ENCODE measurements at places on chromosomes 3 and 15.

DNA sequence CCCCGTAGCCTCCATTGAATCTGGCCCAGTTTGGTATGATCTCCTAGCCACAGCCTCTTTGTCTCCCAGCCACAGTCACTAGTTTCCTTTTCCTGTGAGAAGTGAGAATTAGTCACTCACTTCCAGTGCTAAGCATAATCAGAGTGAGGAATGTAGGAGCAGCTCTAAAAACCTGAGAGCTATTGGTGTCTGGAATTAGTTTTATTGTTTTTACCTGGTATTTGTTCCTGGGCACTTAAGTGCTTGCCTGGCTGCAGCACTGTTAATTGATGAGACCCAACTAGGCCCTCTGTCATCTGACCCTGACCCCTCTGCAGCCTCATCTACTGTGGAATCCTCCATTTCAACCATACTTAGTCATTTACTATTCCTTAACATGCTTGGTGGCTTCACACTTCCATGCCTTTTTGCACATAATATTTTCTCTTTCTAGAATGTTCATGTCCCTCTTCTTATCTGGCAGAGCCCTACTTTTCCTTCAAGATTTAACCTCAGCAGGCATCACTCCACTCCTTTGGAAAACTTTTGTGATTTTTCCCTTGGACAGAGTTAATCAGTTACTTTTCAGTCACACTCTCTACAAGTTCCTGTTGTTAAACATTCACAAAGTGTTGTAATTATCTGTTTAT is 48.8 kb downstream of the PDE8A start:
- no peak for DNase-seq

DNA sequence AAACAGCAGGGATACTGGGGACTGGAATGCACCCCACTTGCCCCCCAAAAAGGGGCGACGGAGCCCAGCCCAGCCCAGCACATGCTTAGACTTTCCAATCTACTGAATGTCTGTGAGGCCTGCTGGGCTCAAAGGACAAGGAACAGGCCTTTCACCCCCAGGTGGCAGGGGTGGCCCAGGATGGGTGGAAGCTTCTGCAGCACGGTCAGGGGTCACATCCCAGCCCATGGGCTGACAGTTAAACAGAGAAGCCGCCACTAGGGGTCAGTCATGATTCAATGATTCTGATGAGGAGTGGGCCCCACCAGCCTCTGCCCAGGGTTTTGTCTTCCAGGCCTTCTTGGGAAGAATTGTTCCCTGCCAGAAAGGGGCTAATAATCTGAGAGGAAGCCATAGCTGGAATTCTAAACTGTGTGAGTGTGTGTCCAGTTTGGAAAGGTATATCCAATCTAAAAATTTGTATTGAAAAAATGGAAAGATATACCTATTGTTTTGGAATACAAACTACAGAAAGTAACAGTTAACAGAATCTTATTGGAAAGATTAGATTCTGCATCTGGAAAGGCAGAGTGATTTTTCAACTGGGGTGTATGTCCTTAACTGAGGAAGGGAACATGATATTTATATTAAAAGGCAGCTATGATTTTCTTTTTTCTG is 2.2 kb downstream of the CHRNB4 start:
- DNase-seq, result peak; percentile 59

GRCh38 chr3:14775563-14775962 is 43.2 kb upstream of the FGD5 start:
- DNase-seq, result no peak

GRCh38 chr3:66567077-66567476 is 66.3 kb upstream of the LRIG1 start:
- DNase-seq, result no peak

DNA sequence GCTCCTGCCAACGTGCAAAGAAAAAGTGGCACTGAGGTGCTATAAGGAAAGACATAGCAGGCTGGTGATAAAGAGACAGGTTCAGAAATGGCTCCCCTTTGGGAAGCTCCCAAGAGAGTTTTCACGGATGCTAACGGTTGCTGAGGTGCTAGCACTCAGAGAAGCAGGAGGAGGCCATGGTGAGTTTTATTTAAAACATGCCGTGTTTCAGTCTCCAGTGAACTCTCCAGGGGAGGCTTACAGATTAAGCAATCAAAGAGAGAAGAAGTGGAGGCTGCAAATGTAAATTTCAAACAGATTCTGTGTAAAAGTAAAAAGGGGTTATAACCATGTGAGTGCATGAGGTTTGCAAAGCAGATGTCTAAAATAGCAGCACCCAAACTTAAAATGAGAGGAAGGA is 346.2 kb downstream of the NTRK3 start:
- DNase-seq, result no peak

- no peak for DNase-seq
These were observed 131.0 kb upstream of the UMPS start for GRCh38 chr3:124599147-124599765.

DNA sequence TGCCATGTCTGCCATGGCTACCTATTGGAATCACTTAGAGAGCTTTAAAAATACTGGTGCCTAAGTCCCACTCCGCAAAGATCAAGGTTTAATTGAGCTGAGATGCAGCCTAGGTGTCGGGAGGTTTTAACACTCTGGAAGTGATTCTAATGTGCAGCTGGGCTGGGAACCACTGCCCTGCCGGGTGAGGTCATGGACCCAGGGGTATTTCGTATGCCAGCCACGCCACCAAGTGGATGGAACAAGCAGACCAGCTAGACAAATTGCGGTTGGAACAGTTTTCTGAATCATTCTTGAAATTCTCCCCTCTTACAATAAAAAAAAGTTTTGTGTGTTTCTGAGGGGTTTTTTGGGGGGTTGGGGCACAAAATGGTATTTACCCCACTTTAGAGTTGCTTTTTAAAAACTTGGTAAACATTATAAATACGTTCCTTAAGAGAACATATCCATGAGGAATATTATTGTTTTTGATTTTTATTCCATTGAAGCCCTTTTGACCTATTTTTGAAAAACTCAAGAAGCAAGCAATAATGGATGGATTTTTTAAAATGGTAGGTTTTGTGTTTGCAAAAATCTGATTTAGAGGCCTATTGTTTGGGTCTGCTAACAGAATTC is 66.2 kb upstream of the CSTA start:
- DNase-seq, result peak; percentile 33

- DNase-seq, result no peak
These were observed 453.1 kb downstream of the IL5RA start for GRCh38 chr3:2656806-2657777.

DNA sequence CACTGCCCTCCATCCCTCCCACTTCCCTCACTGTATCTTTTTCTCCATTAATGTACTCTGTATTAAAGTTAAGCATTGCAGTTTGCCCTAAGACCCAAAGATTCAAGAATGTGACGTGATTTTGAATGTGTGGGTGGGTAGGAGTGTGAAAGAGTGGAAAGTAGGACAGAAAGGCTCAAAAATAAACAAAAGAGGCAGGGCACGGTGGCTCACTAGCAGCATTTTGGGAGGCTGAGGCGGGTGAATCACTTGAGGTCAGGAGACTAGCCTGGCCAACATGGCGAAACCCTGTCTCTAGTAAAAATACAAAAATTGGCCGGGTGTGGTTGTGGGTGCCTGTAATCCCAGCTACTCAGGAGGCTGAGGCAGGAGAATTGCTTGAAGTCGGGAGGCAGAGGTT is 18.4 kb downstream of the TFRC start:
- DNase-seq, result no peak

- no peak for DNase-seq
These were observed 158.7 kb downstream of the APBA2 start for GRCh38 chr15:29044503-29044901.

- no peak for DNase-seq
These were observed 1.8 kb upstream of the CYP11A1 start for GRCh38 chr15:74369084-74369745.

DNA sequence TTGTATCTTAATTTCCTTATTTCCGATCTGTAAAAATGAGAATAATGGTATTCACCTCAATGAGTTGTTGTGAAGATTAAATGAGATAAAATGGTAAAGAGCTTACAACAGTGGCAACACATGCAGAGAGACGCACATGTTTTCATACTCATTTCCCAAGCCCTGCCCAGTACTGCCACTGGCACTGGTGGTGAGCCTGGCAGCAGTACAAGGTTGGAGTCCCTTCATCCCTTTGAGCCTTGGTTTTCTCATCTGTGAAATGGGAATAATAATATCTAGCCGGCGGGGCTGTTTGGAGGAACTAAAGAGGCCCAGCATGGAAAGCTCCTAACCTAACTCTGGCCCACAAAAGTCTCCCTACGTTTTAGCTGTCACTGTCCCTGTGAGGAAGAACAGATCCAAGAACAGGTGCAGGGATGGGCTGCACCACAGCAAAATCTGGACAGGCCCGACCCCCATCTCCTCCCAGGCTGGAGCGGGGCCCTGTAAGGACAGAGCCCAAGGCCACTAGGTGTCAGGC is 866 bp upstream of the CD276 start:
- DNase-seq, result no peak

- DNase-seq, result no peak
These were observed 172.6 kb upstream of the CHL1 start for GRCh38 chr3:24006-24405.

DNA sequence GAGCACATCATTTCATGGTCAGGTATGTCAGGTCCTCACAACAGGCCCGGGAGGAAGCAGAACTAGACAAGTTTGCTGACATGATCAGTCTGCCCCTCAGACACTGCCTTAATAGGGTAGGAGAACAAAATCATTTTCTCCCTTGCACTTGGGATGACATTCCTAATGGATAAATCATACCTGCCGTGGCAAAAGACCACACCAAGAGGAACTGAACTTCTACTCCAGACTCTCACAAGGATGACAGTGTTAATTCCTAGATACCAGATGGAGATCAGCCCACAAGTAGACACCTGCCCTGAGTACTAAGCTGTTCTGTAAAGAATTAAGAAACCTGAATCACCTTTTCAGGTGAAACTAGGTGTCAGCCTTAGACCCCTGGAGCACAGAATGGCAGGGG is 19.5 kb downstream of the SIAH2 start:
- DNase-seq, result no peak

- DNase-seq, result no peak
These were observed 163.9 kb upstream of the GBE1 start for GRCh38 chr3:81925385-81925784.

DNA sequence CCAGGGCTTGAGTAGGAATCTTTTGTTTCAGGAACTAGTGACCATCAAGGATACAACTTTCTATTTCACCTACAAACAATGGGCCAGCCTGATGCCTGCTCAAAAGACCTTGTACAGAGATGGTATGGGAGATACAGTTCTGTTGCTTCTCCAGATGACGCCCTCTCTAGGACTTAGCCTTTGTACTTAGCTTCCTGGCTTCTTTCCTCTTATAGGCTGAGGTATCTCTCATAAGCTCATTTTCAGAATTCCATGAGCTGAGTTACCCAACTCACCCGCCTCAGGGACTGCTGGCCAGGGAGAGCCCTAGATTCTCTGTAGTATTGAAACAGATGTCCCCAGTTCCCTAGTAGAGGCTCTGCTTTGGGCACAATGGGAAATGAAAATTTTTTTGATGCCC is 8.6 kb upstream of the ZNF620 start:
- DNase-seq, result no peak

DNA sequence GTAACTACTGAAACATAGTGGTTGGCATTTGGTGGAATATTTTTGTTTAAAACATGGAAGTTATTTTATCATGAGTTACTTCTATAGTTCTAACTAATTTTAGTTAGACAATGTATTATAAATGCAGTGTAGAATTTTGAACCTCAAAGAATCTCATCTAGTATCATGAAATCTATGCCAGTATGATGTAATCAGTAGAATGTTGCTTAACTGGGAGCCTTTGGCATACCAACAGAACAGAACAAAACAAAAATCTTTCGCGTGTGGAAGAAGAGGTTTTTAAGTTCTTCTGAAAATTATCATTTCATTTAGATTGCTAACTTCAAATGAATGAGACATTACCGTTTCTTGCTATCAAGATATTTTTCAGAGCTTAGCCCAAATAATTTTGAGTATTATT is 98.4 kb upstream of the LRRFIP2 start:
- DNase-seq, result no peak

DNA sequence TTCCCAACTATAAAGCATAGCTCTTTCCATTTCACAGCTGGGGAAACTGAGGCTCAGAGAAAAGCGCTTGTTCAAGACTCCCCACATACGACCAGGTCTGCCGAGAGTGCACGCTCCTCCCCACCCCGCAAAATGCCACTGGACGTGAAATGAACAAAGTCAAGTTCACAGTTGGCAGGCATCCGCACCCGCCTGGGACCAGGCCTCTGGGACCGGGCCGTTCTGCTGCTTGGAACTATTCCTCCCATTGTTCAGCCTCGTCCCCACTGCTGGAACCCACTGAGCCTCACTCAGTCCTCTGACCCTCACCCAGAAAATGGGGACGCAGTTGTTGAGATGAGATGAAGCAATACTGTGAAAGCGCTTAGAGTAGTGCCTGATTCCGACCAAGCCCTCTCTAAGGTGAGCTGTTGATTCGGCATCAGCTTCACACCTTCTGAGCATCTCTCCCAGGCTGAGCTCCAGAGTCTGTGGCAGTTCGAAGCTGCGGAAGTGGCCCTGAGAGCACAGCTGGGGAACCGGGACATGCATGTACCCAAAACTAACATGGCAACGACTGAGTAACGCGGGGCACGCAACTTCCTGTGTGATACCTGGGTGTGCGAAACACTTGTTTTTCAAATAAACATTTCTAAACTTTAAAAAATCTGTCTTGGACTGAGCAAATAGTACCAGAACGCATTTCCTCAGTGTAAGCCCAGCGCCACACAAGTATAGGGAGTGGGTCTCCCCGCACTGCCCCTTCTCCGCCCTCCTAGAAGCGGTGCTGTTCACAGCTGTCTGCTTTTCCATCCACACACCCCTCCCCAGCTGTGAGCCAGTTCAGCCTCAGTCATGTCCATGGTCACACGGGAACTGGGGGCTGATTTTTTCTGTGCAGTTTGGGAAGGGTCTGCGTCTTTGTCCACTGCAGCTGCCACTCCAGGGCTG is 93.4 kb downstream of the CHSY1 start:
- DNase-seq, result no peak

GRCh38 chr3:11632564-11632963 is 11.2 kb downstream of the VGLL4 start:
- DNase-seq, result no peak

DNA sequence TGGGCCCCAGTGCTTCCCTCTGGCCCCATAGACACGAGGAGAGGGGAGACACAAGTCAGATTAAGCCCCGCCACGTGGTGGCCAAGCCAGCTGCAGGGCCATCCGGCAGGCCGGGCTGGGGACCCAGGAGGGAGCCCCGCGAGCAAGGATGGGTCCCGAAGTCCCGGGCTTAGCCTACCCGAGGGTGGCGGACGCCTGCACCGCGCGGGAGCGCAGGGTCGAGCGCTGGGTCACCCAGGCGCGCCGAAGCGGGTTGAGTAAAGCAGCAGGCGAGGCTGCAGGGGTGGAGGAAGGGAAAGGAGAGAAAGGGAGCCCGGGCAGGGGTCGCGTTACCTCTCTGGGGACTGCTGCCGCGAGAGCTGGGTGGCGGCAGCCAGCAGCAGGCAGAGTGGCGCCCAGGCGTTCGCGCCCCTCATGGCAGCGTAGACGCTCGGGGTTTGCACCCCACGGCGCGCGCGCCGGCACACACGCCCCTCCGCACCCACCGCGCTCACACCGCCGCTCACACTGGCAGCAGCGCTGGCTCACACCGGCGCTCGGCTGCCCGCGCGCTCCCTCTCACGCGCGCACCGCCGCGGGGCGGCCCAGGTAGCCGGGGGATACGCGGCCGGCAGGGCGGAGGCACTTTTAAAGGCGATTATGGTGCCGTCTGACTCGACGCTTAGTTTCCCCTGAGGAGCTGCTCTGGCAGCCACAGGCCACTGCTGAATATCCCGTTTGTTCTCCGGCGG is at the start of gene PCOLCE2:
TSS of gene PCOLCE2 (minus strand) at position 603 of the 731 bp plus-strand sequence. CDS start at position 416, 187 bp downstream.
- peak; percentile 15 for DNase-seq

- DNase-seq, result no peak
These were observed 139.5 kb downstream of the TBL1XR1 start for GRCh38 chr3:177057768-177058167.

GRCh38 chr3:61066800-61067199 is 184.5 kb downstream of the FHIT start:
- no peak for DNase-seq

Data from cerebellar cortex (tissue), 1 donor.